ENCODE measurements at places on chromosomes 5 and 9.

DNA sequence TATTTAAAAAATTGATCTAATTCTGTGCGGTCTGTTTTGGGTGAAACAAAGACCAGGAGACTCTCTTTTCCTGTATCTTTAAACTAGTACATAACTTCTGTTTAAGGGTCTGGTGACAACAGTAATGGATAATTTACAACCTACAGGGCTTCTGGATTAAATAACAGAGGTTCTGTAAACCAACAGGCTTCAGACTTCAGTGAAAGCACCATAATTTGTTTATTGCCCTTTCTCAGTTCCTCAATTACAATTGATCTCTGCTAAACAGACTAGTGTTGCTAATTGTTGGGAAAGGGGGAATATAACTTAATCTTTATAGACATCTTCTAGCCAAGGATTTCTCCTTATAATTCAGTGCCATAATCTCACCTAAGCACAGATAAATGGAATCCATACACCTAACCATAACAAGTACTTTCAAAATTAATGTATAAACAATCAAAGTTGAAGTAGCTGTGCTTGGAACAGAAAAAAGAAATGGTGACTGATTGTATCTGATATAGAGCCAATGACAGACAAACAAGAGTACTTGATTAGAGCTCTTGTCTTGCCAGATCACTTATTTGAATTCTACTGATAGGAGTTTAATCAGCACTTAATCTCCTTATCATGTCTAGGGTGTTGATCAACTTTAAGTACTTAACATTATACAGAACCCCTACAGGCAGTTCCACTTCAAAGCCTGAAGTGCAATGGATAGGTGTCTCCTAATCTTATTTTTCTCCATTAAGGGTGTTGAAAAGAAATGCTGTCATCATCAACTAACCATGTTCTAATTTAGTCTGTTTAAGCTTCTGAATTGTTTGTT, 536.0 kb downstream of the NR2F1-AS1 start:
- DNase-seq: no peak

- no peak for DNase-seq
Observed at GRCh38 chr9:78070521-78070920, 38.9 kb upstream of the GNAQ start.

DNA sequence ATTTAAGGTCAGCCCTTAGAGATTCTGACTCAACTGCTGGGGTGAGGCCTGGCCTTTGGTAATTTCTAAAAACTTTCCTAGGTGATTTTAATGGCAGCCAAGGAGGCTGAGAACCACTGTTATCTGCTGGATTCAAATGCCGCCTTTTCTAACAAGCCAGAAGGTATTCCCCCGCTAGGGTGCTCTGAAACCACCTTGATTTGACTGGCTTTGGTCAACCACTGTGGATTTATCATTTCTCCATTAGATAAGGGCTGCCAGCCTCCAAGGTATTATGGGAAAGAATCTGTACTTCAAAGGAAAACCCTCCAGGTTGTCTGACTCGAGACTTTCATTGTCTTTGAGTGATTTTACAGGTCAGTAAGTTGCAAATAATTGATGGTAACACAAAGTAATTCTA, 4.3 kb downstream of the ANXA6 start:
- DNase-seq: no peak

DNA sequence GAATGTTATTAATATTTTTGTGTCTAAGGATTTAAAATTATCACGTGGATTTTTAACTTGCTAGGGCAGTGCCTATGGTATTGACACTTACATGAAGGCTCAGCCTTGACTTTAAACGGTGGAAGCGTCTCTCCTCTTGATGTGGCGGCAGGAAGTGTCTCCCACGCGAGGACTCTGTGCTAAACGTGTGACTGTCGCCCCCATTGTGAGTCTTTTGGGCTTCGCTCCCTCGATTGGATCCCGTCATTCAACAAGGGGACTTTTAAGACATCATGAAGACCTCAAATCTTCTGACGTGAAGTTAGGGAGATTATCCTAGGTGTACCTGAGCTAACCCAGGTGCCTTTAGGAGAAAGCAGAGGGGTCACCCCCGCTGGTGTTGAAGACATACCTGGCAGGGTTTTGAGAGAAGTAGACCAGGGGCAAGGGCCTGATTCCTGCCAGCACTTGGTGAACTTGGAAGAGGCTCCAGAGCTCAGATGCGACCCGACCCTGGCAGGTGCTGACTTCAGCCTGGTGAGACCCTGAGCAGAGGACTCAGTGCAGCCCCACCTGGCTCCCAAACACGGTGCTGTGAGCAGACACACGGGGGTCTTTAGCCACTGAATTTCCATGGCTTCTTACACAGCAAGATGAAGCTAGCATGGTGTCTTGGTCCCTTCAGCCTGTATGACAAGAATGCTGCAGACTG, 55.7 kb upstream of the IRX4 start:
- no peak for DNase-seq

DNA sequence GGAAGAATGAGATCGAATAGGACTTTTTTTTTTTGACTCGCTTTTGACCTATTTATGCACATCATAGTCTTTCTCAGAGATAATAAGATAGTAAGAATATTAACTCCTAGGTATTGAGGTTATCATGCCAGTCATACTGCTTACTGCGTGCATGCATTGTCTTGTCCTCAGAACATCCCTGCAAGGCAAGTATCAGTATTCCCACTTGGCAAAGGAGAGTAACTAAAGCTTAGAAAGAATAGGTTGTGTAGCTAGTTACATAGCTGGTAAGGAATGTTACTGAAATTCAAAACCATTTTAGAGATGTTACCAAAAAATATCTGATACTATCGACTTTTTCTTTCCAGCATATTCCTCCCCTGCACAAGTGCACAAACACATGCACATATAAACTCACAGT, 296.1 kb upstream of the CLINT1 start:
- DNase-seq: no peak

DNA sequence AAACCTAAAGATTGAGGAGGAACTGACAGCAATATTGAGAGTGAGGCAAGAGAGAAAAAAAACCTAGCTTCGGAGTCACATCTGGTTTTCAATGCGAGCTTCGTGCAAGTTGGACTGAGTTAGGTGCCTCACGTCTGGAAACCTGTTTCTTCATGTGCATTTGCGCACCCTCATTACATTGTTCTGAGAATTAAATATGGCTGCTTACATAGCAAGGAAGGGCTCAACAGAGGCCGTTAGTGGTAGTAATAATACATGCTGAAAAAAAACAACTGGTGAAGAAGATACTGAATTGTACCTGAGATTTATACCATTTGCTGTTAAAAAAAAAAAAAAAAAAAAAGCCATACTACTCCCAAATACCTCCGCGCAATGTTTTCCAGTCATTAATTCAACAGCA, 18.6 kb downstream of the DNAJA1 start:
- DNase-seq: no peak

DNA sequence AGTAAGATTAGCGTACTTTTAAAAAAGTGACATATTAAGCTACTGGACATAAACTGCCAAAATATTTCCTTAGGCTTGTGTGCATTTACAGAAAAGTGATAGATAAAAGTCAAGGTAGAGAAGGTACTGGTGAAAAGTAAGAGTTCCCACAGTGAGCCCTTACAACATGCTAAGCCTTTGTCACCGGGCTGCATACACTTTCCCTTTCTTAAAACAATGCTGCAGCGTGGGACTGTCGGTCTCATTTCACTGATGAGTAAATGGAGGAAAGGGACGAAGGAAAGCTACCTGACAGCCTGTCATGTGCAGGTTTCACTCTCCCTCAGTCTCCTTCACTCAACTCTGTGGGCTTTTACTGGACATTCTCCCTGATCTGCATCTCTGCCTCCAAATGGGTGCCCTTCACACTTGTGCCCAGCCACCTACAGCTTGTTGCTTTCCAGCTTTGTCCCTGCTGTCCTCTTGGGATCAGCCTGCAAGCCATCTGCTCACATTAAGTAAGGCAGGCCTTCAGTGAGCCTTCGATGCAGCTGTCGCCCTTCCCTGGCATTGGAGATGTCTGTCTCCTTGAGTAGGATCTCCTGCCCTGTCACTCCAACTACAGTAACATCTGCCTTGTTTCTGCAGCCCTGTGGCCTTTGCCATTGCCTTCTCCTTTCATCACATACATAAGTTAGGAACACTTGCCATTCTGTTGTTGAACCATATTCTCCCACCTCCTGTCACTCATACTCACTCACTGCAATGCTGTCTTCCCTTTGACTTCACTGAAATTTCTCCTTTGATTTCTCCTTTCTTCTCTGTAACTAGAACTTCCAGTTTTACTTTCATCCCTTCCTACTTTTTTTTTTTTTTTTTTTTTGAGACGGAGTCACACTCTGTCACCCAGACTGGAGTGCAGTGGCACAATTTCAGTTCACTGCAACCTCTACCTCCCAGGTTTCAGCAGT, 9.3 kb upstream of the ROPN1L start:
- no peak for DNase-seq

GRCh38 chr9:98784831-98785806, 11.2 kb downstream of the ANKS6 start:
- no peak for DNase-seq

- no peak for DNase-seq
Observed at GRCh38 chr9:109652971-109653370, 127.0 kb upstream of the PALM2AKAP2 start.

GRCh38 chr5:173750538-173751265, 134.3 kb upstream of the BOD1 start:
- no peak for DNase-seq

- no peak for DNase-seq
Observed at GRCh38 chr5:107300721-107301327, 369.9 kb downstream of the EFNA5 start.

DNA sequence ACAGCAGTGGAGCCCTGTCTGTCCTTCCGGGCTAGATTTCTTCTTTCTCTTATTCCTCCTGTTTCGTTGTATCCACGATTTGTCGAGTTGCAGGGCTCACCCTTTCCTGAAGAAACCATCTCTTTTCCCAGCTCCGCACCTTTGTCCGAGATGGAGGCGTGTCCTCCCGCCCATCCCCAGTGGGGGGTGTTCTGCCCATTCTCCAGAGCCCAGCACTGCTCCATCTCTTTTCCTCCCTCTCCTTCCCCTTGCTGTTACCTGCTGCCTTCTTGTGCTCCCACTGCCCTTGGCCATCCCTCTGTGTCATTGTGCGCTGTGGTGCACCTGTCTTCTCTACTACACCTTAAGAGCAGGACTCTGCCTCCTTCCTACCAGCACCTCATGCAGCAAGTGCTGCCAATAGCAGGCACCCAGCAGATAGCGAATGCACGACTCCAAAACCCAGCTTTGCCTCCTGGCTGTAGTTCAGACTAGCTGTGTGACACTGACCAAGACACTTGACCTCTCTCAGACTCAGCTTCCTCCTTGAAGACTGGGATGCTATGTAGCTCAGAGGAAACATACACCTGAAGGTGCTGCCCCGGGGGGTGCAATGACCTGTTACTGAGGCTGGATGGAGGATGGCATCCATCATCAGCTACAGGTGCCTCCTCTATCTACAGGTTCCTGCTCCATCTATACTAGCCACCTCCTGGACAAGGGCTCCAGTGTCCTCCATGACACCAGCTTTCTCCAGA, 8.9 kb downstream of the OR13J1 start:
- no peak for DNase-seq

DNA sequence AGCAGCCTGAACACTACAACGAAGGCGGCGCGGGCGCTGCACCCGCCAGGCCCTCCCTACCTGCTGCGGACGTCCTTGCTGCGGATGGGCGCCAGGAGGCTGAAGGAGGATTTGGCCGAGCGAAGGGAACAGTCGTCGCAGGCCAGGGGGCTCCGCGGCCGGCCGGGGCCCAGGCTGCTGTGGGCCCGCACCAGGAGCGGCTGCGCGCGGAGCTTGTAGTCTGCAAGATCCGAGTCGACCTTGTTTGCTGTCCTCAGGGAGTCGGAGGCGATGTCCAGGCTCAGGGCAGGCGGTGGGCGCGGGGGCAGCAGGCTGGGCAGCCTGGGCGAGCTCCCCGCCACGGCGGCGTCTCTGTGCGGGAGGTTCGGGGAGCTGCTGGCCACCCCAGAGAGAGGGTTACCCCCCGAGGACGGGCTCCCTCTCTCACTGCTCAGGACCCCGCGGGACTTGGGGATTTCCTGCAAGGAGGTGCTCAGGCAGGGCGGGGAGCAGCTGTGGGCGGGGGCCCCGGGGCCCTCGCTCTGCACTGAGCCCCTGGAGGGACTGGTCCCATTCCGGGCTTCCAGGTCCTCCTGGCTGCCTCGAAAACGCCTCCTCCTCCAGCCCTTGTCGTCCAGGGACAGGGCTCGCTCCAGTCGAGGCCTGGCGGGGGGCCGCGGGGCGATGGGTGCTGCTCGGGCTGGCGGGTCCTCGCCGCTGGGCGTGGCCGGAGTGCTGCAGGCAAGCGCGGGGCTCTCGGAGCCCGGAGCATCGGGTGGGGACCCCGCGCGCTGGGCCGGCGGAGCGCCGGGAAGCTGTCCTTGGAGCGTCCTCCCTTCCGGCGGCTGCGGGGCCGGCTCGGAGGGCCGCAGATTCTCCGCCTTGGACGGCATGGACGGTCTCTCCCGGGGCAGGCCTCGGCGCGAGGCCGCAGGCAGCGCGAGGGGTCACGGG, 831 bp downstream of the INPP5E start:
- DNase-seq: peak; percentile 38

- DNase-seq: no peak
Observed at GRCh38 chr5:94218374-94218773, 400.0 kb downstream of the KIAA0825 start.

DNA sequence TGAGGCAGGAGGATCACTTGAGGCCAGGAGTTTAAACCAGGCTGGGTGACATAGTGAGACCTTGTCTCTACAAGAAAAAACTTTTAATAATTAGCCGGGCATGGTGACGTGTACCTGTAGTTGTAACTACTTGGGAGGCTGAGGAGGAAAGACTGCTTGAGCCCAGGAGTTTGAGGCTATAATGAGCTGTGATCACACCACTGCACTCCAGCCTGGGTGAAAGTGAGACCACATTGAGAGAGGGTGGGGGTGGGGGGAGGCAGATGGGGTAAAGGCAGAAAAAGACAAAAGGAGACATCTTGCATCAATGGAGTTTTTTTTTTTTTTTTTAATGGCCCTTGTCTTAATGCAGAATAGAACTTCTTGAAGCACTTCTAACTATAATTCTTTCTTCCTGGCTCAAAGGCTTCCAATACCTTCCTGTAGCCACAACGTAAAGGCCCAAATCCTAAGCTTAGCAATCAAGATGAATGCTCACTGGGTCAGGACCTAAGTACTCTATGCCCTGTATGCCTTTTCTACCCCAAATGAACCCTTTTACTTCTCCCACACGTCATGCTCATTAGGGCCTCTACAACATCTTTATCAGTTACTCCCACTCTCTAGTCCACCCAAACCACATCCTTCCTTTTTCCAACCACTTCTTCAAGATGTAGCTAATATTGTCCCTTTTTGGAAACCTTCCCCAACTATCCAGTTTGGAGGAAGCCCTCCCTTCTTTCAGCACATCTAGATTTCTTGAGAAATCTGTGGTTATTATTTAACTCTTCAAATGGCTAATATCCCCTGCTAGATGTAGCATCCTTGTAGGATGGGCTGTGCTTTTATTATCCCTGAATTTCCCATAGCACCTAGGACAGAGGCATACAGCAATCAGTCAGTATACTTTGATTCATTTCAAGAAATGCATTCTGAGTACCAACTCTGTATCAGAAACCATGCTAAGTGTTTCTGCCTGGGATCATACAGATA, 40.8 kb downstream of the CSF2 start:
- no peak for DNase-seq

DNA sequence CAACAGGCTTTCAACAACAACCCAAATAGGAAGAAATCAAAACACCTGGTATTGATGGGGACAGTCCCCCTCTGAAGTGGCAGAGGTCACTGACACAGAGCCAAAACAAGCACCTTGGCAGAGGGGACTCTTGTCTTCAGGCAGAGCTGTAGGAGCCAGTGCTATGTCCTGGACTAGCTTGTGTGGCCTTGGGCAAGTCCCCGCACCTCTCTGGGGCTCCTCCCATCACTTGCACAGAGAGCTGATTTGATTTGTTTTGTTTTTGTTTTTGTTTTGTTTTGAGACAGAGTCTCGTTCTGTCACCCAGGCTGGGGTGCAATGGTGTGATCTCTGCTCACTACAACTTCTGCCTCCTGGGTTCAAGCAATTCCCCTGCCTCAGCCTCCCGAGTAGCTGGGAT, 100.8 kb downstream of the C9orf50 start:
- no peak for DNase-seq
